ENCODE measurements at places on chromosomes 1 and 21.

- no peak for DNase-seq
- H3K36me3 ChIP-seq = no peaks in the 10 kb centered on the region
- no peak overlapping the region for H3K4me3 ChIP-seq
- no peak overlapping the region for H3K27ac ChIP-seq
- H3K4me1 ChIP-seq = no peaks in the 10 kb centered on the region
Observed at GRCh38 chr21:40792691-40793456, 54.1 kb downstream of the DSCAM start.

GRCh38 chr1:235878082-235878811 lies 11.5 kb upstream of the LYST start:
- H3K27ac ChIP-seq = no peak overlapping the region
- H3K4me3 ChIP-seq = no peak overlapping the region
- no peak for DNase-seq
- H3K27me3 ChIP-seq = no peaks in the 10 kb centered on the region
- H3K36me3 ChIP-seq = no peaks in the 10 kb centered on the region

- H3K36me3 ChIP-seq = no peaks in the 10 kb centered on the region
- H3K4me3 ChIP-seq = no peak overlapping the region
- peaks cover 16% of the 10 kb centered on the region for H3K27me3 ChIP-seq
- no peak overlapping the region for H3K27ac ChIP-seq
- H3K4me1 ChIP-seq = no peaks in the 10 kb centered on the region
Observed at GRCh38 chr1:84008631-84009030, 9.7 kb upstream of the TTLL7 start.

GRCh38 chr1:10271090-10271489 lies 60.7 kb downstream of the KIF1B start:
- H3K4me3 ChIP-seq = no peak overlapping the region
- H3K27me3 ChIP-seq = no peaks in the 10 kb centered on the region
- DNase-seq = no peak
- peaks cover 18% of the 10 kb centered on the region for H3K36me3 ChIP-seq
- no peaks in the 10 kb centered on the region for H3K4me1 ChIP-seq

DNA sequence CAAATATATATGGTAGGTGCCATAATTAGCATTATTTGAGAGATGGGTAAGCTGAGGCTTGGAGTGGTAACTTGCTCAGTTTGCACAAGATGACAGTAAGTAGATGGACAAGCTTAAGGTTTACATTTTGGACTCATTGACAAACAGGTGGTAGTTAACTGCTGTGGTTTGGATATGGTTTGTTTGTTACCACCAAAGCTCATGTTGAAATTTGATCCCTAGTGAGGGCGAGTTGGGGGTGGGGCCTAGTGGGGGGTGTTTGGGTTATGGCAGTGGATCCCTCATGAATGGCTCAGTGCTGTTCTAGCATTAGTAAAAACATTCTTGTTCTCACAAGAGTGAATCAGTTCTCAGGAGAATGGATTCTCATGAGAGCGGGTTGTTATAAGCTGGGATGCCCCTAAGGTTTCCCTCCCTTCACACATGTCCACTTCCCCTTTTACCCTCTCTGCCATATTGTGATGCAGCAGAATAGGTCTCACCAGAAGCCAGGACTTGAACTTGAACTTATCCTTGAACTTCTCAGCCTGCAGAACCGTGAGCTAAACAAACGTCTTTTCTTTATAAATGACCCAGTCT lies 6.6 kb upstream of the PRRX1 start:
- H3K4me1 ChIP-seq = peaks cover 4% of the 10 kb centered on the region
- H3K36me3 ChIP-seq = no peaks in the 10 kb centered on the region
- H3K27ac ChIP-seq = no peak overlapping the region
- DNase-seq = no peak
- no peak overlapping the region for H3K4me3 ChIP-seq

- no peak overlapping the region for H3K4me3 ChIP-seq
- H3K4me1 ChIP-seq = no peaks in the 10 kb centered on the region
- H3K27ac ChIP-seq = no peak overlapping the region
- H3K27me3 ChIP-seq = peaks cover 2% of the 10 kb centered on the region
- no peak for DNase-seq
Observed at GRCh38 chr1:222064388-222065211, 322.7 kb upstream of the DUSP10 start.

GRCh38 chr1:206637605-206638004 lies 2.3 kb downstream of the DYRK3 start:
- H3K36me3 ChIP-seq = no peaks in the 10 kb centered on the region
- peaks cover 2% of the 10 kb centered on the region for H3K27me3 ChIP-seq
- H3K4me1 ChIP-seq = peaks cover 6% of the 10 kb centered on the region

DNA sequence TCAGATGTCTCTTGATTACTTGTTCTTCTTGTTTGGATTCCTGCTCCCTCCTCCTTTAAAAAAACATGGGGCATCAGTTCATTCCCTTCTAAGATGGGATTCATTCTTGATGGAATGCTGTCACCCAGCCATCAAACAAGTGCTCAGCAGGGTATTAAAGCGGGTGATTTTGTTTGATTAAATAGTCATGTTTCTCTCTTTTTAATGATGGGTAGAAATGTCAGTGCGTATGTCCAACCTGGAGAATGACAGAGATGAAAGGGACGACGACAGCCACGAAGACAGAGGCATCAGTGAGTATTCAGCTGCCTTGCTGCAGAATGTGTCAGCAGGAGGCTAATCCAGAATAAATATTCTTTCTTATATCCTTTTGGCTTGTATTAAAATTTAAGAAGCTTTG lies 63.8 kb upstream of the RAVER2 start:
- H3K27me3 ChIP-seq = peaks cover 2% of the 10 kb centered on the region
- no peaks in the 10 kb centered on the region for H3K36me3 ChIP-seq
- H3K4me1 ChIP-seq = no peaks in the 10 kb centered on the region
- H3K4me3 ChIP-seq = no peak overlapping the region

- no peaks in the 10 kb centered on the region for H3K4me1 ChIP-seq
- H3K36me3 ChIP-seq = no peaks in the 10 kb centered on the region
- H3K27ac ChIP-seq = no peak overlapping the region
- no peak for DNase-seq
- peaks cover 2% of the 10 kb centered on the region for H3K27me3 ChIP-seq
- H3K4me3 ChIP-seq = no peak overlapping the region
Observed at GRCh38 chr21:38965910-38966504, 160.3 kb downstream of the ETS2 start.

DNA sequence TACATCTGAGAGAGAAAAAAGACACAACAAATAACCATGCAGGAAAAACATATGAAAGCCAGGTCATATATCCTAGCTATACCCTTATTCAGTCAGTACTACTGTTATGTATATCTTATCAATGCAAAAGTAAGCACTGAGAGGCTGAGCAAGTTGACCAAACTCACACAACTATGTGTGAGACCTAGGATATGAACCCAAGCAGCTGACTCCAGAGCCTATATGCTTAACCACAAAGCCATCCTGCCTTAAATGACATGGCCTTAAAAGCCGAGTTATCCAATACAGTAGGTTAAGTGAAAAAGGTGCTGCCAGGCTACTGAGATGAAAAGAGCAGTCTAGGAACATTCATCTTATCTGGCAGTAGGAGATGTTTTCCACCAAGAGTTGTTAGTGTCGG lies 151.6 kb downstream of the RERE start:
- no peaks in the 10 kb centered on the region for H3K27me3 ChIP-seq
- H3K4me1 ChIP-seq = peaks cover 25% of the 10 kb centered on the region
- no peak overlapping the region for H3K27ac ChIP-seq
- no peak overlapping the region for H3K4me3 ChIP-seq
- no peaks in the 10 kb centered on the region for H3K36me3 ChIP-seq

DNA sequence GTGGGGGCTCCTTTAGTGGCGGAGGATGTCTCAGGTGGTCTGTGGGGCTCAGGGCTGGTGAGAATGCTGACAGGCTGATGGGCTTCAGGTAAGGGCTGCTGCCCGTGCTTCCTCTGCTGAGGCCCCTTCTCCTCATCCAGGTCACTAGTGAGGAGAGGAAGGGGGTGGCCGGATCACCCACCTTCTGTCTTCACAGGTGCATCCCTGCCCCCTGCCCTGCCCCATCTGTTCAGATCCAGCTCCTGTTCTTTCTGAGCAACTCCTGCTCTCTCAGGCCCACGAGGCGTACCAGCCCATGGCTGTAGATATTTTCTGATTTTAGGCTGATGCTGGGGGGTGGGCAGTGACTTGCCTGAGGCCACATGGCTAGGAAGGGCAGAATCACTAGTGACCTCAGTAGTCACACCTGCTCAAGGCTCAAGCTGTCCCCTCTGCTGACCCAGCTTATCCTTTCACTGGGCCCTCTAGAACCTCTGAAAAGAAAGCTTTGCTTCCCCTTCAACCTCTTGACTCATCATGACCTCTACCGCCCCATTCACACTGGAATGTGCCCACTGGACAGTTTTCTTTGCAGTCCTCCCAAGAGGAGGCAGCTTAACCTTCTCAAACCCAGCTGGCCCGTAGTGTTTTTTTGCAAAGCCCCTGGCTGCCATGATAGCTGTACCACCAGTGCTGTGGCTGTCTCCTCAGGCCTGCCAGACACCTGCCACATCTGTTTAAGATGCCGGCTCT lies 14.8 kb downstream of the DCST2 start:
- DNase-seq = no peak
- H3K36me3 ChIP-seq = no peaks in the 10 kb centered on the region
- peaks cover 36% of the 10 kb centered on the region for H3K4me1 ChIP-seq
- no peak overlapping the region for H3K4me3 ChIP-seq
- peak overlapping the region; percentile 45 for H3K27ac ChIP-seq

DNA sequence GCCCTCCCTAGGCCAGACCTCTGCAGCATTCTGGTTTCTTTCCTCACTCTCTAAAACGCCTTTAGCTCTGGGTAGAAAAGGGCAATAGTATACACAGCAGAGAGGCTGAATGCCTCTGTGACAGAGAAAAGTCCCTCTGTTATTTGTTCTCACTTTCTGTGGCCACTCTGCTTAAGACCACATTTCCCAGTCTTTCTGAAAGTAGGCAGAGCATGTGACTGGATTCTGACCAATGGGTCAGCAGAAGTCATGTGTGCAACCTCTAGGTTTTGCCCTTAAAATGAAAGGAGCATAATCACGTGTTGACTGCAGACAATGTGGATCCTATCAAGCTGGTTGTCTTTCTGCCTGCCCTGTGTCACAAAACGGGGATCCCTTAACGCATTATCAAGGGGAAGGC lies 79.7 kb upstream of the MARK1 start:
- no peaks in the 10 kb centered on the region for H3K4me1 ChIP-seq
- H3K27me3 ChIP-seq = peaks cover 13% of the 10 kb centered on the region
- DNase-seq = no peak
- no peak overlapping the region for H3K27ac ChIP-seq

- no peaks in the 10 kb centered on the region for H3K36me3 ChIP-seq
- peaks cover 8% of the 10 kb centered on the region for H3K27me3 ChIP-seq
- H3K4me1 ChIP-seq = peaks cover 17% of the 10 kb centered on the region
- H3K27ac ChIP-seq = no peak within 1 kb of the TSS
- no peak for DNase-seq
- H3K4me3 ChIP-seq = no peak within 1 kb of the TSS
Observed at GRCh38 chr1:230747127-230747730, at the start of gene CAPN9. Gene CAPN9, plus strand, starts transcription at chr1:230747388. Its CDS starts 109 bp downstream, at chr1:230747497.

DNA sequence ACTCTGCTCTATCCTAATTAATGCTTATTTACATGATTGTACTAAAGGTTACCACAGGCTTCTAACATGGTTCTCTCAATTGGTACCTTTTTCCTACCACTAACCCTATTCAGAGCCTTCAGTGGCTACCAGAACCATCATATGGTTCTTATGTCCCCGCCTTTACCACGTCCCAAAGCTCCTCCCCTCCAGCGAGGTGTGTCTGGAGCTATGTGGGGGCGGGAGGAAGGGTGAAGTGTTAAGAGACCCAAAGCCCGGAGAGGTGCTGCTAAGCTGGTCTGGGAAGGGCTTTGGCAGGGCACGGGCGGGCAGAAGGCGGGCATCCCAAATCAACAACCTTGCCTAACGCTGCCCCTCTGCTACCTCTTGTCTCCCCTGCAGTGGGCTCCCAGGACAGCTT lies 10.0 kb downstream of the SPATA46 start:
- no peak for DNase-seq
- peaks cover 2% of the 10 kb centered on the region for H3K4me1 ChIP-seq
- peaks cover 9% of the 10 kb centered on the region for H3K27me3 ChIP-seq
- no peak overlapping the region for H3K4me3 ChIP-seq
- no peaks in the 10 kb centered on the region for H3K36me3 ChIP-seq

DNA sequence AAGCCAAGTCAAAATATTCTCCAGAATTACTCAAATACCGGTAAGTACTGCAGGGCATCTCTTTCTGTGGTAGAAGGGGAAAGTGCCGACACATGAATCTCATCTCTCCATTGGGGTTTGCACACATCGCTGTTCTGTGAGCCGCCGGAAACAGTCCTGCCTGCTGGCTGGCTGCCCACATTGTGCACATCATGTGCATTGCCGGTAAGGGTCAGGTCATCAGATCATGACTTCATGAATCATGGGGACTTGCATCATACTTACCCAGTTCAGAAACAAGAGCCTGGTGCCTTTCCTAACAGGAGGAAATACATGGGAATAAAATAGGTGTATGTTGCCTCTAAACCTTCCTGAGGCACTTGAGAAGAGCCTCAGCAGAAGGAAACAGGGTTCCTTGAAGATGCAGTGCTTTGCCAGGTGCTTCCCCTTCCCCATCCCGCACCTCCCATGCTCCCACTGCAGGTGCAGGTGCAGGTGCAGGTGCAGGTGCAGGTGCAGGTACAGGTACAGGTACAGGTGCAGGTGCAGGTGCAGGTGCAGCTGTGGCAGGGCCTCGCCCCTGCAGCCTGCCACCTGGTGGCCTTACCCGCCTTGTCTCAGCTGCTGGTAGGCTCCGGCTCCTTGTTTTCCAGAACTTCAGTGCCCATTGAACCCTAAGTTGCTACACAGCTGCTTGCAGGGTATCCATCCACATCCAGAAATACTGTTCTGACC lies 26.5 kb downstream of the GPR137B start:
- no peak overlapping the region for H3K4me3 ChIP-seq
- peaks cover 4% of the 10 kb centered on the region for H3K27me3 ChIP-seq
- no peak for DNase-seq
- H3K27ac ChIP-seq = no peak overlapping the region
- peaks cover 4% of the 10 kb centered on the region for H3K4me1 ChIP-seq

DNA sequence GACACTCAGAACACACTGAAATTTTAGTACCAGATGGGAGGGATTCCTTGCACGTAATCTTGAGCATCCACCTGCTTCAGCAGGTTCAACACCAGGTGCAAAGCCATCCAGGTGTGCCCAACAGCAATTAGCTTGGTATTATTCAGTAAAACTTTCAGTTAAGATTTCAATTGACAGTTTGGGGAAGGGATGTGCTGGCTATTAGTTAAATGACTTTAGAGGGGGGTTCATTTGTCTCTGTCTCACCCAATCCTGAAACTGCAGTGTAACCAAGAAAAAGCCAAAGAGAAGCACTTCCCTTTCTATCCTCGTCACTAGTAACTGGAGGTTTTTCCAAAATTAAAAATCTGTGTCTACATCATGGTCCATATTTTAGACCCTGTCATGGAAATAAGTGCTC lies 90.9 kb downstream of the PIK3R3 start:
- H3K36me3 ChIP-seq = no peaks in the 10 kb centered on the region
- H3K27me3 ChIP-seq = no peaks in the 10 kb centered on the region
- H3K4me3 ChIP-seq = no peak overlapping the region
- no peak overlapping the region for H3K27ac ChIP-seq
- H3K4me1 ChIP-seq = peaks cover 19% of the 10 kb centered on the region

- H3K36me3 ChIP-seq = peaks cover 23% of the 10 kb centered on the region
- no peaks in the 10 kb centered on the region for H3K27me3 ChIP-seq
- DNase-seq = no peak
- no peak overlapping the region for H3K4me3 ChIP-seq
- peaks cover 11% of the 10 kb centered on the region for H3K4me1 ChIP-seq
Observed at GRCh38 chr1:109631513-109632505, 12.2 kb downstream of the AMPD2 start.

GRCh38 chr1:3436901-3437300 lies 17.6 kb upstream of the ARHGEF16 start:
- DNase-seq = no peak
- H3K4me3 ChIP-seq = no peak overlapping the region
- H3K4me1 ChIP-seq = no peaks in the 10 kb centered on the region
- H3K36me3 ChIP-seq = no peaks in the 10 kb centered on the region

GRCh38 chr1:35603468-35603867 lies 30.4 kb downstream of the TFAP2E start:
- DNase-seq = no peak
- H3K36me3 ChIP-seq = peaks cover 32% of the 10 kb centered on the region
- H3K27ac ChIP-seq = no peak overlapping the region

All from memory B cell (primary cell).